Epithelial cell of esophagus (primary cell): ENCODE measurements at places on chromosomes 4 and X.
A peak's percentile ranks its signal among the peaks of the same experiment; 100 is the strongest.

- no peak for DNase-seq
Measured at GRCh38 chr4:155529716-155530115, 136.9 kb upstream of the GUCY1A1 start.

DNA sequence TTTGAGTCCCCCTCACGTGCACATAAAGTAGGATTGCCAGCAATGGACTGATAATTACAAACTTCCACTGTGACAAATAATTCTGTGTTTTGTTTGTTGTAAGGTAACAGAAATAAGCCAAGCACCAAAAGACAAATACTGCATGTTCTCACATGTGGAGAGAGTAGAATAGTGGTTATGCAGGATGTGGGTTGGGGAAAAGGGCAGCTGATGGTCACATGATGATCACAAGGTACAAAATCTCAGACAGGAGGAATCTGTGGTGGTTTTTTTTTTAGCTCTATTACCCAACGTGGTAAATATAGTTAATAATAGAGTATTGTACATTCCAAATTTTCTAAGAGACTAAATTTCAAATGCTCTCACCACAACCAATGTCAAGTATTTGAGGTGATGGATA lies 182.3 kb downstream of the BANK1 start:
- peak; percentile 78 for DNase-seq

- peak; percentile 24 for DNase-seq
Measured at GRCh38 chr4:147833254-147833653, 101.4 kb downstream of the ARHGAP10 start.

DNA sequence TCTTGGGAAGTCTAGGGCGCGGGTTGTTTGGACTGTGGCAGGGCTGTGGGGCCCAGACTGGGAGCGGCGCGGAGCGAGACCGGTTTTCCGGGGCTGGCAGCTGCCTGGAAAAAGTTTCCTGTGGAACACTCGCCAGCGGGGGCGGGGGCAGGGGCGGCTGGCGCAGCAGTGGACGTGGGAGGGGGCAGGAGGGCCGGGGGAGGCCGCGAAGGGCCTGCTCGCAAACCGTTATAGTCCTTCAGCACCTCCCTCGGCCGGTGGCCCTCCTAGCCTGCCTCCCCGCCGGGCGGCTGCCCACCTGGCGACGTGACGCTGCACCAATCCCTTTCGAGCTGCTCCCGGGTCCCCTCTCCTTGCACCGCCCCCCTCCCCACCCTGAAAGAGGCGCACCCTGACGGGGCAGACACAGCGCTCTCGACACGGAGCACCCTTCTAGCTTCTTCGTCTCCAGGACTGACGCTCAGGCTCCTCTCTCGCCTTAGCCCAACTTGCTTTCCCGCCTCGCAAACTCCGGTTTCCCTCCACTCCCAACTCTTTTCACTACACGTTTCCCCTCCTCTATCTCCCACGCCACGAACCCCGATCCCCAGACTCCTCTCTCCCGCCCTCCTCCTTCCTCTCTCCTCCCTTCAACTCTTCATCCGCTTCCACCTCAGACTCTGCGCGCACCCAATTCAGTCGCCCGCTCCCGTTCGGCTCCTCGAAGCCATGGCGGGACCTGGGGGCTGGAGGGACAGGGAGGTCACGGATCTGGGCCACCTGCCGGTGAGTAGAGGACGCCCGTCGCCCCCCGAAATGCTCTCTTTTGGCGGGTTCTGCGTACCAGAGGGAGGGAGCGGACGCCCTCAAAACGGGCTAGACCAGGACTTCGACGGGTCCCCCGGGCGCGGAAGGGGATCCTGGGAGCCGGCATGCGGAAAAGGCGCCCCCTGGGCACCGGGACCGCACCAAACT lies at the start of gene NRK:
TSS of gene NRK (plus strand) at position 402 of the 954 bp plus-strand sequence. CDS start at position 709, 307 bp downstream.
- peak; percentile 0 for DNase-seq

DNA sequence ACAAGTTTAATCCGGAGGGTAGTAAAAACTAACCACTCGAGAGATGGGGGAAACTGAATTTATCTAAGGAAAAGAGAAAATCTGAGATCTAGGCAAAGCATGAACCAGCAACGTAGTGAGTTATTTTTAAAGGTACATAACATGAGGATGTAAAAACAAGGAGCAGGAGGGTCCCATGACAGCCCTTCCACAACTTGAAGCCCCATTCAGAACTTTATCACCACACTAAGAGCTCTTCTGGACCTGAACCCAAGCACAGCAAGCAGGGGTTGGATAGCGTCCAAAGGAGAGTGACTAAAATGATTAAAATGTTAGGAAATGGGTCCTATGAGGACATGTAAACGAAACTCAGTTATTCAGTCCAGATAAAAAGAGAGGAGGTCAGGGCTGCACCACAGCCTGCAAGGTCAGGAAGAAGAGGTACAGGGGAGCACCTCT lies 16.2 kb downstream of the SH3RF1 start:
- peak; percentile 54 for DNase-seq

DNA sequence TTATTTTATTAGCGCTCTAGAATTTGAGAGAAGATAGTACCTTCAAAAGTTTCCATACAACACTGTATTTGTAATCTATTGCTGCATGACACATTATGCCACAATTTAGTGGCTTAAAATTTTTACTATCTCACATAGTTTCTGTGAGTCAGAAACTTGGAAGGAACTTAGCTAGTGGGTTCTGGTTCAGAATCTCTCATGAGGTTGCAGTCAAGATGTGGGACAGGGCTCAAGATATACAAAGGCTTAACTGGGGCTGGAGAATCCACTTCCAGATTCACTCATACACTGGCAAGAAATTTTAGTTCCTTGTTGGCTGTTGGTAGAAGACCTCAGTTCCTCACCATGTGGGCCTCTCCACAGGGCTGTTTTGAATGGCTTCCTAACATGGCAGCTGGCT lies 11.5 kb upstream of the C4orf54 start:
- no peak for DNase-seq

GRCh38 chr4:129167640-129168260 lies 71.8 kb downstream of the C4orf33 start:
- DNase-seq = peak; percentile 1

GRCh38 chr4:145351162-145351561 lies 130.5 kb upstream of the SMAD1 start:
- DNase-seq = peak; percentile 22

DNA sequence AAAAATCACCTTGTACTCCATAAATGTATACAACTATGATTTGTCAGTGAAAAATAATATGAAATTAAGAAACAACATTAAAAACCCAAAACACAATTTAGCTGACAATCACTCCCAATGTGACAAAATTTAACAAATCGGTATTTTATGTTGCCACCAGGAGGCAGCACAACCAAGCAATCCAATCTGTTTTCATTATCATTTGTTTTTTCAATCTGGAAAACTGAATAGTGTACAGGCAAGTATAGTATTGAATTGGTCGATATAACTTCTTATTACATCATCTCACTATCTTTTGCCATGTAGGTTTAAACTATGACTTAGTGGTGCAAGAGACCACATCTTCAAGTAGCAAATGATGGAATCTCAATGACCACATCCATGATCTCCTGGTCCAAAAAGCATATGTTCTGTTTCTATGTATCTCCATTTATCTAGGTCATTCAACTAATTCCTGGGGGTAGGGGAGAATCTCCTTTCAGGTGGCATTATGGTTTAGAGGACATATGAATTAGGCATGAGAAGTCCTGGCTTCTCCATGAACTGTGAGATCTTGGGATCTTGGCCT lies 112.9 kb upstream of the AGA start:
- peak; percentile 41 for DNase-seq

DNA sequence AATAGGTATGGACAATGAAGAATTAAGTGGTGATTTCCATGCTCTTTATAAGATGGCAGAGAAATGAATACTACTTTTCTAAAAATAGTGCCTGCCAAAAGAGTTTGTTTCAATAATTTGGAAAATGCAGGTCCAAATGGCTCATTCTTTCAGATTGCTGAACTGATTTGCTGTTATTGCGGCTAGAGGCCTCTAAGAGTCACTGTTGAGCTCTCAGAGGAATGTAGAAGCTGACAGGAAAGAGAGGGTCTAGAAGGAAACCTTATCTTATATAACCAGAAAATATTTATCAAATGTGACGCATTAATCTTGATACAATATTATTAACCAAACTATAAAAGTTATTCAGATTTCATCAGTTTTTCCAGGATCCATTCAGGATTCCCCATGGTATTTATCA lies 65.7 kb upstream of the PAGE1 start:
- peak; percentile 8 for DNase-seq

DNA sequence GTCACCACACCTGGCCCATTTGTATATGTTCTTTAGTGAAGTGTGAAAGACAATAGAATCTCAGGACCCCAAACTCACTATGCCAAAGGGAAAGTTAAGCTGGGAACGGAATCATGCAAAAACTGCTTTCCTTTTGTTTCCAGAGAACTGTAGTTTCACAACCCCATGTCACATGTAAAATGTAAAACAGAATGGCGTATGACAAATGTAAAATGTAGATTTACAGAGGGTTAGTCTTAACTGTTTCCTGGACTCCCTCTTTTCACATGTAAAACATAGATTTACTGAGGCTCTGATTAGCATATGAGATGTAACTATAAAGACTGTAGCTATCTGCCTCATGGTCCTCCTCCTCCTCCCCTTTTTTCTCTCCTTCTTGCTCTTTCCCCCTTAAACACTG lies 66.3 kb downstream of the ABLIM2 start:
- DNase-seq = no peak

- DNase-seq = no peak
Measured at GRCh38 chr4:143285696-143286437, 50.8 kb upstream of the GAB1 start.

DNA sequence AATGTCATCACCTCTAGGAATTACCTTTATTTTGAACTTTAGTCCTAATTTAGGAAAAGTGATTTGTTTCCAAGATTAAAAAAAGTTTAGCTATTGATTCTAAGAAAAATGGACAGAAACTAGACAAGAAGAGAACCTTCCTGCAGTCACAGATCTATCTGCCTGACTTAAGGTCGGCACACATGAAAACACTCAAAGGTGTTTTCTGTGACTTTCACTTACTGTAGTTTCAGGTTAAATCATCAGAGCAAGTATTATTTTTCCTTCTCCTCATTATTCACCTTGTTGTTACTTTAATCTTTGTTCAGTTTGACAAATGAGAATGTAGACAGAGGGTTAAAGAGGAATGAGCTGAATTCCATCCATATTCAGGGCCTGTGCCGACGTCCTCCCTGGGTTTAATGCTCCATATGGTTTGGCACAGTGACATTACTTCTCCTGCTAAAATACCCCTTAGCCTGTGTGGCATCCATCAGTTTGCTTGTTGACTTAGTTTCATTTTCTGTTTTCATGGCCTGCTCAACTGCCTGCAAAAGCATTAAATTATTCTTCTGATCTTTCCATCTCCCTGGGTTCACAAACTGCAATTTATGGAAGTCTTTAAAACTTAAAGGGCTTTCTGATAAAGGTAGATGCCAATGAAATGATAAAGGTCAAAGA lies 352.7 kb downstream of the NKX6-1 start:
- no peak for DNase-seq

DNA sequence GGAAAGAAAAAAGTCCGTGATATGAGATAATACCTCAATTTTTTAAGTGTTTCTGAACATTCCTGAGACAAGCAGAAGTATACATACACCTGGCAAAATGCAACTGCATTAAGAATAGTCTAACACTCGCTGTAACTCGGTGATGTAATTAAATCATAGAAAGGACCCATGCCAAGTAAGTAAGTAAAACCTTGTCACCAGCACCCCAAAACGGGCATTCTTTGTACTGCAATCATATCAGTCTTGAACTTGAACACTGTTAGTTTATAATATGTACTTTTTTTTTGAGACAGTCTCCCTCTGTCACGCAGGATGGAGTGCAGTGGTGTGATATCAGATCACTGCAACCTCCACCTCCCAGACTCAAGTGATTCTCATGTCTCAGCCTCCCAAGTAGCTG lies 47.4 kb downstream of the SMIM14 start:
- DNase-seq = peak; percentile 70

GRCh38 chr4:15799701-15800100 lies 21.6 kb downstream of the CD38 start:
- no peak for DNase-seq

- no peak for DNase-seq
Measured at GRCh38 chr4:107058828-107059227, 22.7 kb upstream of the DKK2 start.

- peak; percentile 19 for DNase-seq
Measured at GRCh38 chr4:37639551-37640285, 46.5 kb downstream of the RELL1 start.

DNA sequence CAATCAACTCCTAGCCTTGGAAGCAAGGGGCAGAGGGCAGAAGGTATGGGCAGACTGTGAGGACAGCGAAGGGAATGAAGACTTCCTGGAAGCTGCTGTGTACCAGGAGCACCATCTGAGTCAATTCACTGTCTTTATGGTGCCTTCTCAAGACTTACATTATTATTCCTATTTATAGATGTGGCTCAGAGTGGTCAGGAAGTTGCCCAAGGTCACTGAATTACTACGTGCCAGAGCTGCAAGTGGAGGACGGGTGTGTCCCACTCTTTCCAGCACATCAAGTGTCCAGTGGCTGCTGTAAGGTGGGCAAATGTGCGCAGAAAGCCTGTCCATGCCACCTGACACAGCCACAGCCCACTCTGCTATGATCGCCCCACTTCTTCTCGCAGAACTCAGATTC lies 32.0 kb downstream of the SMPX start:
- DNase-seq = no peak
